Activated naive CD4-positive, alpha-beta T cell treated with Interleukin-2 at 50 U/mL for 16 hours (primary cell): ENCODE measurements at places on chromosomes 12 and 14.
A peak's percentile ranks its signal among the peaks of the same experiment; 100 is the strongest.

DNA sequence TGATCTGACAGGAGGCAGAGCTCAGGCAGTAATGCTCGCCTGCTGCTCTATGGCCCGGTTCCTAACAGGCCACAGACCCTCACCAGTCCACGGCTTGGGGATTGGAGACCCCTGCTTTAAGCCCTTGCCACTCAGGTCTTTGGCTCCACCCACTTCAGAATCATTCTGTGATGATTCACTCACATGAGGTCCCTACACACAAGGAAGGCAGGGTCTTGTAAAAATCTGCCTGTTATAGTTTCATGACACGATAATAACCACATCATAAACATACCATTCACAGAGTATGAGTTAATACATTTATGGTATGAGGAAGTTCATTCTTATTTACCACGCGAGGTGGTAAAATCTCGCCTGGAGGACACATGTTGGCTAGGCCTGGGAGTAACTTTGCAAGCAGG, 29.0 kb upstream of the MAX start:
- DNase-seq, result no peak

DNA sequence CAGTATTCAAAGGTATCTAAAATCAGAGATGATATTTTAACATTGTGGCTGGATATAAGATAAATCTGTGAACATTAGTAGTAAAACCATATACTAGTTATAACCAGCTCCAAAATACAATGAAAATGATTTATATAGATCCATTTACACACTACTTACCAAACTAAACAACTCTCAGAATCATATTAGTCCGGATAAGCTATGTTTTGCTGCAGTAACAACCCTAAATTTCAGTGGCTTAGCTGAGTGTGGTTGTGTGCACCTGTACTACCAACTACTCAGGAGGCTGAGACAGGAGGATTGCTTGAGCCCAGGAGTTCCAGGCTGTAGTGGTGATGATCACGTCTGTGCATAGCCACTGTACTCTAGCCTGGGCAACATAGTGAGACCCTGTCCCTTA, 23.8 kb downstream of the ZDHHC17 start:
- no peak for DNase-seq

- DNase-seq, result no peak
These were observed 8.1 kb upstream of the CLMN start for GRCh38 chr14:95327558-95328374.

DNA sequence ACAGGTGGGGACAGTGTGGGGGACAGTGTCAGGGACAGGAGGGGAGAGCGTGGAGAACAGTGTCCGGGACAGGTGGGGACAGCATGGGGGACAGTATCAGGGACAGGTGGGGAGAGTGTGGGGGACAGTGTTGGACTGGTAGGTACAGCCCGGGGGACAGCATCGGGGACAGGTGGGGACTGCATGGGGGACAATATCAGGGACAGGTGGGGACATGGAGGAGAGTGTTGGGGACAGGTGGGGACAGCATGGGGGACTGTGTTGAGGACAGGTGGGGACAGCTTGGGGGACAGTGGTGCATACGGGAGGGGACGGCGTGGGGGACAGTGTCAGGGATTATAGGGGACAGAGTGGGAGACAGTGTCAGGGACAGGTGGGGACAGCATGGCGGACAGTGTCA, 212.3 kb downstream of the TMEM121 start:
- DNase-seq, result no peak

- no peak for DNase-seq
These were observed 679.2 kb downstream of the RPL10L start for GRCh38 chr14:45972416-45972815.

GRCh38 chr12:131333136-131333535, 377.8 kb upstream of the SFSWAP start:
- no peak for DNase-seq

DNA sequence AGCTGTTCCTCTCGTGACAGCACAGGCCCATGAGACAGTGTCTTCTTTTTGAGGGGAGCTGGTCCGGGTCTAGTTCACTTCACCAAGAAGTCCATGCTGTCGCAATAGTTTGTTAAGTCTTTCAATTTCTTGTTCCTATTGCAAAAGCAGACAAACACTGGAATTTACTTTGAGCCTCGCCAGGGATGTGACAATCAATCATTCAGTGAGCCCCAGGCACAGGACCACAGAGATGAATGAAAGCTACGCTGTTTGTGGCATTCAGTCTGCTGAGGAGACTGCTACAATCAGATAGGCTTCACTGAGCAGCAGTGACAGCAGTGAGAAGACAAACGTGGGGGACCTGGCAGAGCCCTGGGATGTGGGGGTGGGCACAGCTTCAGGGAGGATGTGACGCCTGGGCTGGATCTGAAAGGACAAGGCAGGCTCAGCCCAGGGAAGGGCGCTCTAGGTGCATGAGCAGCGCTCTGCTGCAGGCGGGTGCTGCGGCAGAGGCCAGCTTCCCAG, 35.5 kb downstream of the TCTN1 start:
- no peak for DNase-seq

- DNase-seq, result no peak
These were observed 222.7 kb upstream of the SOX5 start for GRCh38 chr12:24172031-24172772.

DNA sequence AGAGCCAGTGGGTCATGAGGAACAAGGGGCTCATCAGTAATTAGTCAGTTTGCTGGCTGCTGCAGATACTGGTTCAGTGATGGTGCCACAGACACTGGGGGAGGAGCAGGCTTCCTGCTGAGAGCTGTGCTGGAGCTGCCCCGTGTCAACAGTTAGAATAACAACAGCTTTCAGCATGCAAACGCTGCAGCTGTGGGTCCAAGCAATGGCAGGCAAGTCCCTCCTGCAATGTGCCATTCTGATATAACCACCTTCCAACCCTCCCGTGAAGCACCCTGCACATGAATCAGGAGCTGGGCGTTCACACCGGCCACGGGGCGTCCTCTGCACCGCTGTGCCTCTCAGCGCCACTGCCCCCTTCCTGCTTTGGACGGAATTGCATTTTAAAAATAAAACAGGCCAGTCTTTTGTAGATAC, 258.4 kb upstream of the SFSWAP start:
- DNase-seq, result no peak

DNA sequence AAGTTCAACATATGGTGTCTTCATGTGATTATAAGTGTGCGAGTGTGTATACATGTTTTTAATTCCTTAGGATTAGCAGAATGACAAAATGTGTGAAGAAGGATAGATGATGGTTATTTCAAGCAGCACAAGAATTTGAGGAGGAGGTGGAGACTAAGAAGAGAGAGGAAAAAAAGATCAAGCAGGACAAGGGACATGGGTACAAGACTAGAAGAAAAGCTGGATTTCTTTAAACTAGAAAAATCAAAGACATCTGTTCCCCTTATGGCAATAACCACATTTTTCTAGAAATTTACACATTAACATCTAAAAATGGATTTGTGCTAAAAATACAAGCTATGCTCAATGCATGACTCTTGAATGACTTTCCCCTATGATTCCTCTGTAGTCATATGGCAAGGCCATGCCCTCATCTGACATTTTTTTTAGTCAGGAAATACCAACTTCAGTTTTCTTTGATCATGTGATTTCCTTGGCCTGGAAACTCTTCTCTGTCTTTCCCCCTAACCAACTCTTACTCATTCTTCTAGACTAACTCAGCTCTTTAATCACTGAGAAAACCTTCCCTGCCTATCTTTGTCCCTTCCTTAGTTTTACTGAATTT, 435.8 kb downstream of the NRXN3 start:
- no peak for DNase-seq

- no peak for DNase-seq
These were observed 278.1 kb upstream of the LMO3 start for GRCh38 chr12:16884056-16884455.

- no peak for DNase-seq
These were observed 374.2 kb downstream of the NAV3 start for GRCh38 chr12:78204926-78205325.

- no peak for DNase-seq
These were observed 72.0 kb downstream of the NCOR2 start for GRCh38 chr12:124495194-124495983.

DNA sequence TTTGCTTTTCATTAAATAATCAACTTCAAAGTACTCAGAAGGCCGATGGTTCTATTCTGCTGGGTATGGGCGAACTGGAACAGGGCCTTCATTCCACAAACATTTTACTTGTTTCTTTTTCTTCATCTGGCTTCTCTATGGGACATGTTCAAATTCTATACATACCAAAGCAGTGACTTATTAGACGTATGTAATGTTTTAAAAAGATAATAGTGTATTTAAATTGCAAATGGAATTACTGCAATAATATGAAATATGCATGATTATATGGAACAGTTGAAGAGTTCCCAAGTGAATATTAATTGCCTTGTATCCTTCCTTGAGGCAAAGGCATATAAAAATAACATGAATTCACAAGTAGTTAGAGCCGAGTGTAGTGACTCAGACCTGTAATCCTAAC, 75.5 kb downstream of the FAR2 start:
- DNase-seq, result no peak

- no peak for DNase-seq
These were observed 2.2 kb downstream of the DPF3 start for GRCh38 chr14:72891666-72892102.

DNA sequence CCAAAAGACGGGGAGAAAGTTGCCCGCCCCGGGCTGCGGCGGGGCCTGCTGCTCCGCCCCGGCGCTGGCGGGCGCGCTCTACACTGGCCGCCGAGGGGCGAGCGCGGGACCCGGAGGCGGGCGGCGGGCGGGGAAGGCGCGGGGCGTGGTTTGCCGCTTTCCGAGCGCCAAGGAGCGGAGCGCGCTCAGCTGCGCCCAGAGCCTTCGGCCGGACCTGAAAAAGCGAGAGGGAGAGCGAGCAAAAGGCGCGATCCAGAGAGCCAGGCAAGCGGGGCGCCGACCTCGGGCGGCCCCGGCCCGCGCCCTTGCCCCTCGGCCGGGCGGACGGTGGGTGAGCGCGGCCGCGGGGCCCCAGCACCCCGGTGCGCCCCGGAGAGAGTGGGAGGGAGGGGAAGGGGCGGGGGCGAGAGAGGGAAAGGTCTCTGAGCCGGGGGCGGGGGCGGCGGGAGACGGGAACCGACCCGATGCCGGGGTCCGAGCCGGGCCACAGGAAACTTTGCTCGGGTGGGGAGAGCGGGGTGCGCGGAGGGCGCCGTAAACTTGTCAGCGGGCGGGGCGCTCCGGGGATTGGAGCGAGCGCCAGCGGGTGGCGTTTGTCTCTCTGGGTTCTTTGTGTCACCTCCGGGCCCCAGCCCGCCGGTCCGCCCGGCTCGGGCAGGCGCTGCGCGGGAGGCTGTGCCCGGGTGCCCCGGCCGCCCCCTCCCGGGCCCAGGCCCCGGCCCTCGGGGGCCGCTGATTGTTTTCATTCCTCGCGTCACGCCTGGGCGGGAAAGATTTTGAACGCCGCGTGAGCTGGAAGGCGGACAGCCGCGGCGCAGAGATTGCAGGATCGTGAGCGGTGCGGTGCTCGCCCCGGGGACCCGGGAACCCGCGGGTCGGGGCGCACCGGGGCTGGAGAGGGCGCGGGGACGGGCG, at the start of gene SYNE2:
Gene SYNE2, plus strand, starts transcription at position 188 of the 915 bp plus-strand sequence. CDS start 56,145 bp downstream, outside the sequence.
- DNase-seq, result peak; percentile 87

- no peak for DNase-seq
These were observed 12.1 kb upstream of the KRT83 start for GRCh38 chr12:52333321-52333720.

DNA sequence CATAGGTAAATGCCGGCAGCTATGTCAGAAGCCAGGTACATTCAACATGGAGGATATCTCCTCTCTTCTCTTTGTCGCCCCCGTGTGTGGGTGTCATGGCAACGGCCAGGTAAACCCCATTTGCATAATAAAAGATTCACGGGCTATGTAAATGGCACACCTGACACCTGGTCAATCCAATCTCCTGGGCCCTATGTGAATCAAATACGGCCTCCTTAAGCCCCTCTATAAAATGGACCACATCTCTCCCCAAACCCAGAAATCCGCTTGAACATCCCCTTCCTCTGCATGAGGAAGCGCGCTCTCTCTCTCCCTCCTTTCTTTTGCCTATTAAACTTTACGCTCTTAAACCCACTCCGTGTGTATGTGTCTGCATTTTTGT, 363.7 kb downstream of the SOX5 start:
- no peak for DNase-seq

GRCh38 chr12:14225064-14225463, 140.4 kb upstream of the ATF7IP start:
- no peak for DNase-seq

- DNase-seq, result no peak
These were observed 31.3 kb downstream of the HECTD4 start for GRCh38 chr12:112350593-112351592.

DNA sequence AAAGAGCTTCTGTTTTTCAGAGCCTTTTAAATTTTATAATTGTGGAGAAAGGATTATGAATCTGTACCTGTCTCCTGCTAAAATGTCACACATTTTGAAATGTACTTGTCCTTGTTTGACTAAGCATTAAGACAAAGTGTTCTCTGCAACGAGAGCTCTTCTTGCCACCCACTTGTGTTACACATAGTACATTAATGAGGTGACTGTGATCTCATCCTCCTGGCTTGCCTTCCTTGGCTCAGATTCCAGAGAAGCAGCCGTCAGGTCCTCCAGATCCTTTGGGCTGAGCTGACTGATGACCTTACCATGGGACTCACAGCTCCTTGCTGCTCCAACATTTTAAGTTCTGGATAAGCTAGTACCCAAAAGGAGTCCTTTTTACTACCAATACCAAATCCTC, 81.4 kb downstream of the BBS10 start:
- no peak for DNase-seq

GRCh38 chr12:130382818-130383217, 45.1 kb downstream of the PIWIL1 start:
- no peak for DNase-seq

GRCh38 chr14:94109915-94110250, 653 bp upstream of the IFI27 start:
- no peak for DNase-seq

DNA sequence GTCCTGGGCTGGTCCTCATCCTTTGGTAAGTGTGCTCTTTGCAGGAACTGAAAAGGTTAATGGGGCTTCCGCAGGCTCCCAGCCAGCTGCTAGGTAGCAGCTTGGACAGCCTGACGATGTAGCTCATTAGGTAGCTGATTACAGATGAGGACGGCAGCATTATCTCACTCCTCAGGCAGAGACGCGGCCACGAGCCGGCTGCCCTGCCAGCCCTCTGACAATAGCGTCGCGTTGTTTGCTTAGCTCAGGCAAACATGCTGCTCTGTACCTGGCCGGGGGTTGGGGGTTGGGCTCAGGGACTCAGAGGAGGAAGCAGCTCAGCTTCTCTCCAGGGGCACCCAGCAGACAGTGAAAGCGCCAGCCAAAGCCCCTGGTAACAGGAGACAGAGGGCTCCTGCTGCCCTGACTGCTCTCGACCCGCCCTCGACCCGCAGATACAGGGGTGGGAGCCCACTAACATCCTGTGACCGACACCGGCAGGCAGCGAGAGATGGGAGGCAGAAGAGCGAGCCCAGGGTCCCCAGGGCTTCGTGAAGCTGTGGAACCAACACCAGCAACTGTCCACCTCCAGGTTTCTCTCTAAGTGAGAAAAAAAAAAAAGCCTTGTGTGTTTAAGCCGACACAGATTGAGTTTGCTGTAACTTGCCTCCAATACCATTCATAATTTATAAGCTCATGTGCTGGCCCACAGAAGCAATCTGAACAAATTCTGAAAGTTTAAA, 53.4 kb upstream of the DLK1 start:
- DNase-seq, result no peak
